Dermis microvascular lymphatic vessel endothelial cell (primary cell): ENCODE measurements at places on chromosomes 4 and X.
A peak's percentile ranks its signal among the peaks of the same experiment; 100 is the strongest.

DNA sequence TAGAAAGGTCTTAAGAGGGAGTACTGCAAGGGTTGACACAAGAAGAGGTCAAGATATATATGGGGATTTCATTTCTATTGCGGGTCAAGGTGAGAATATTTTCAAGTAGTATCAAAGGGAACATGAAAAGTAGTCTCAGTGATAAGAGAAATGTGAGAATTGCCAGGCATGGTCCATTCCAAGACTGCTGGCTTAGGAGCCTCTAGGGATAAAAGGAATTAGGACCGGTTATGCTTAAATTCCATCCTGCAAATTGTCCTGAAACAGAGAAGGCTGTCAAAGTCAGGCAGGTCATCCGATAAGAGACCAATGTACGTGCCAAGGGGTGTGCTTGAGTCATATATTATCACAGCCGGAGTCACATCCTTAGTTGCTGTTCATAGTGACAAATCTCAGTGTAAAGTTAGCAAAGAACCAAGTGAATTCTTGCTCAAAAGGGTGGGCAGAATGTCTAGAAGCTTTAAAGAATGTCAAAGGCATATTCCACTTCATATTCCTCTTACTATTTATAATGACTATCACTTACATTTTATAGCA is 133.6 kb downstream of the CBLL2 start:
- peak; percentile 82 for DNase-seq

DNA sequence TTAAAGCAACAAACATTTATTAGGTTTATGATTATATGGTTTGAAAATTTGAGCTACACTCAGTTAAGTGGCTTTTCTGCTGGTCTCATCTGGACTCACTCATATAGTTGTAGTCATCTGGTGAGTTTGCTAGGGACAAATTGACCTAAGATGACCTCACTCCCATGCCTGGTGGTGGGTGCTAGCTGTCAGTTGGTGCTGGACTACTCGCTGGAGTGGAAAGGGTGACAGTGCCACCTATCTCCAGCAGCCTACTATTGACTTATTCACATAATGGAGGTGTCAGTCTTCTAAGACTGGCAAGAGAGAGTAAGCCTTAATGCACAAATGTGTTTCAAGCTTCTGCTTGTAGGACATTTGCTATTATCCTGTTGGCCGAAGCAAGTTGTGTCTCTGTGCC is 88.2 kb downstream of the TASL start:
- no peak for DNase-seq

DNA sequence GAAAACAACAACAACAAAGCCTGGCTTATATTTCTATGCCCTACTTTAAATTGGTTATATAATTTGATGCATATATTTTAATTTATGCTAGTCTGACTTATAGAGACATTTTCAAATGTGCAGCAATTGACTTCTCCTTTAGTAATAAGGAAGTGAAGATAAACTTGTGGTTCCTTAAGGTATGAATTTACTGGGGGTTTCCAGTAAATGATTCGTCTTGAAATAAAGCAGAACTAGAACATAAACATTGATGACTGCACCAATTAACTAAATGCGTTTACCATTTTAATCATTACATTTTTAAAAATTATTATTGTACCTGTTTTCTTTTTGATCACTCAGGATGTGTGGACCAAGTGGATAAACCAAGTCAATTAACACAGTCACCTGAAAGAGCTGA is 99.6 kb upstream of the CCSER1 start:
- DNase-seq: no peak

- no peak for DNase-seq
These were observed 4.0 kb downstream of the SLC2A9 start for GRCh38 chr4:10017037-10017893.

DNA sequence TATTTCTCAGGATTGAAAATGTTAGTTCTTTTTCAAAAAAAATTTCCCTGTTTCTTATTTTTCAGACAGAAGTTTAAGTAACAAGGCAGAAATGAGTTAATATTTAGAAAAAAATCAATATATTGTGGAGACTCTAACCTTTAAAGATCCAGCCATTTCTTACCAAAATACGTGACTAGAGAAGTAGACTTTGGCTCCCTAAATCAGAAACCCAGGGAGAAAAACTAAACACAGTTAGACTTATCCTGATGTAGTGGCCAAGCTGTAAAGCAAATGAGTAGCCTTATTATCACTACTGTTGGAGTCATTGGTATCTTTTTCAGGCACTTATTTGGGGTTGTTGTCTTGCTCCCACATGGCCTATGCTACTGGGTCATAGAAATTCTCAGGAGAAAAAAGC is 1556.4 kb upstream of the ADGRL3 start:
- no peak for DNase-seq

DNA sequence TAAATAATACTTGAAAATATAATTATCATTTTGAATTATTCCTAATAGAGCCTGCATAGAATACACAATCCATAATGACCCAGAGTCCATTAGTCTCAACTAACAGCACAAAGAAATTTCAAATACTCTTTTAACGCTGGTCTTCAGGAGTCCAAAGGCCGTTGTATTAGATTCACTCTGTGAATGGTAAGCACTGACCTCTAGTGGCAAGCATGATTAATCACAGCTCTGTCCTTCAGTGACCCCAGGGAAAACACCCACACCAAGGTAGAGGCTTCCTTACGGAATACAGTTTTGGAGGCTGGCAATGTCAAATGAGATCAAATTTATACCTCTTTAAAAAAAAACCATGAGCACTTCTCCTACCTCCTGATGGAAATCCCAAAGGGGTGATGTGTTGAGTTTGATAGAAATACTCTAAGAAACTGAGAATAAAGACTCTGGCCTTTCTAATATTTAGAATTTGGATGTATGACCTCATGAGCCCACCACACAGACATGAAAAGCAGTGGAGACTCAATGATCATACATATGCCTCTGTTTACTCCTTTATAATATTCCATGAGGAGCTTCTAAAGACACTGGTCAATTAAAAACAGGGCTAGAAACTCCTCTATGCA is 147.2 kb upstream of the DKK2 start:
- DNase-seq: peak; percentile 64

DNA sequence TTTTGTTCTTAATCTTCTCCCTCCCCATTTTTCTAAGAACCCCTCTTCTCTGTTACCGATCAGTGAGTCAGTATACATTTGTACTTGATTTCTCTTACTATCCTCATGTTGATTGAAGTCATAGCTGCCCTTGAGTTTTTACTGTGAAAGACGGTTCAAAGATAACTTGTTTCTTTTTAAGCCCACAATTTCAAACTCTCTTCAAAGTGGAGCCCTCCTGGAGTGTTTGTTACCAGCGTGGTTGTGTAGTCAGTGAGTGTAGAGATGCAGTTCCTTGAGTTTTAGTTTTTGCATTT is 7.9 kb downstream of the PPP1R3F start:
- DNase-seq: no peak

DNA sequence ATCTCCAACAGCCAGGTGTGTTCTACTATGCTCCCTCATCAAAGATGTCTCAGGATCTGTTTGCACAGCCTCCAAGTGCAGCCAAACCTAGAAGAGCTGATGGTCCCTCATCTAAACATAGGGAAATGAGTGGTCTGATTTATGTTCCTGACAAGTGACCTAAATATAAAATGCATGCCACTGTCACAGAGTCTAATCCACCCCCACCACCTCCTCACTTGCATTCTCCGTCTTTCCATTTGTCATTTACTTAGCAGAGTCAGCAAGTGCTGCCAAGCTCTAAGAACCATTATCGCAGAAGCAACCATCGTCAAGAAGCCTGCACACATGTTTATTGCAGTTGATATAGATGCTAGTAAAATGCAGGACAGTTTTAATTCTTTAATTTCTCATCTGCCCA is 33.1 kb upstream of the VCX3A start:
- DNase-seq: no peak

DNA sequence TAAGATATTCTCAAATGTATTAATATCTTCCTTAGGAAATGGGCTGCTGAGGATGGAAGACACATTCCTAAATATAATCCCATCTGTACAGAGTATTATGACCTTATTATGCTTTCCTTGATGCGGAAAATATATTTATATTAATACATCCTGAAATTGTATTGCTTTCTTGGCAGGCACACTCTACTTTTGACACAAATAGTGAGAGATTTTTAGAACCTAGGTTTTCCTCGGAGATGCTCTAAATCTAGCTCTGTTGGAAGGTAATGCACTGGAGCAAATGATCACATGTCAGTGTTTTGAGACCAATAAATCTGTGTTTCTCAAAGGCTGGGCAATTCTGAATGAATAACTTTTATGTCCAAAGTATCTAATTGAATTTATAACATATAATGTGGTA is 94.3 kb upstream of the MAGEC2 start:
- DNase-seq: no peak

- no peak for DNase-seq
These were observed 122.0 kb upstream of the RLIM start for GRCh38 chrX:74736450-74736849.

DNA sequence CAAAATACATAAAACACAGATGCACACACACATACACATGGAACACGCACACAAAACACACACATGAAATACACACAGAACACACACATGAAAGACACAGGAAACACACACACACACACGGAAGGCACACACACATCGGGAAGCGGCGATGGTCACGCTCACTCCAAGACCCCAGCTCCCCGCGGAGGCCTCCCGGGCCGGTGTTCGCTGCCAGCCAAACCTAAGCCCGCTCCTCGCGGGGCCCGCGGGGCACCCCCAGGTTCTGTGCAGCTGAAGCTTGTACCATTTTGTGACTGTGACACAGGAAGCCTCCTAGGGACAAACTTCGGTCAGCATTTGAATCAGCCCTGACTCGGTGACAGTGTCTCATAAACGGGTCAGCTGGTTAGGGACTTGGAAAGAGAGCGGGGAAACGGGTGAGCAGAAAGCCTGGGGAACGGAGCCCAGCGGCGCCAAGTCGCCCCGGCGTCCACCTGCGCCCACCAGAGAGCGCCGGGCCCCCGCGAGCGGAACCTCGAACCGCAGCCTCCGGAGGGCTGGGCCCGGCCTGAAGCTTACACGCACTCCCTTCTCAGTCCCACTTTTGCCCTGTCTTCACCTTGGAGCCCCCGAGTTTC is 32.1 kb downstream of the F11 start:
- DNase-seq: no peak

GRCh38 chr4:97778174-97778573 is 365.1 kb downstream of the STPG2 start:
- no peak for DNase-seq

DNA sequence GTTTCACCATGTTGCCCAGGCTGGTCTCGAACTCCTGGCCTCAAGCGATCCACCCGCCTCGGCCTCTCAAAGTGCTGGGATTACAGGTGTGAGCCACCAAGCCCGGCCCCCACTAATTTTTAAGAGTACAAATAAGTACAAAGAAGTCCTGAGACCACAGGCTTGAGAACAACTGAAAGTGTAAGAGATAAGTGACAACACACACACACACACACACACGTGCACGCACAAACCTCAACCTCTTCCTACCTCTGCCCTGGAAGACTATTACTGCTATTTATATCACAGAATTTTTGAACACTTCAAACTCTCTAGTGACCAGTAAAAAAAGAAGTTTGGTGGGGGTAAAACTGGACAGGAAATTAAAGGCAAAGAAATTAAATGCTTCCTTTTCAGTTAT is 7.5 kb downstream of the KLHL15 start:
- DNase-seq: no peak
